Keratinocyte (primary cell): ENCODE measurements at places on chromosomes 6 and 20.

DNA sequence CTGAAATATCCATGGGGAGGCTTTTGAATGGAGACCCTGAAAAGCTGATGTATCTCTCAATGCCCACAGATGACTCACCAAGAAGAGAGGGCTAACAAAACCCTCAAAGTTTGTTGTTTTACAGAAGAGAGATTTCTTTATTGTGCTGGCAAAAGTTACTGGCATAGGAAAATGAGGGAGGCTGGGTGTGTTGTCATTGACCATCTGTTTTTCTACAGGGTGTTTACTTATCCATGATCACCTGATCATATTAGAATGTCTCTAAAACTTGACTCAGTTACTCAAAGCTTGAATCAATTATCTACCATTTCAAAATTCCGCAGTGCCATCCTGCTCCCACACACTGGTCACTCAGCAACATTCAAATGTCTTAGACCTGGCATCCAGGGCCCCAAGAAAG is 9.8 kb downstream of the NCOA6 start:
- no peak for DNase-seq

- no peak for DNase-seq
These were observed 691 bp downstream of the ATRN start for GRCh38 chr20:3471397-3472021.

DNA sequence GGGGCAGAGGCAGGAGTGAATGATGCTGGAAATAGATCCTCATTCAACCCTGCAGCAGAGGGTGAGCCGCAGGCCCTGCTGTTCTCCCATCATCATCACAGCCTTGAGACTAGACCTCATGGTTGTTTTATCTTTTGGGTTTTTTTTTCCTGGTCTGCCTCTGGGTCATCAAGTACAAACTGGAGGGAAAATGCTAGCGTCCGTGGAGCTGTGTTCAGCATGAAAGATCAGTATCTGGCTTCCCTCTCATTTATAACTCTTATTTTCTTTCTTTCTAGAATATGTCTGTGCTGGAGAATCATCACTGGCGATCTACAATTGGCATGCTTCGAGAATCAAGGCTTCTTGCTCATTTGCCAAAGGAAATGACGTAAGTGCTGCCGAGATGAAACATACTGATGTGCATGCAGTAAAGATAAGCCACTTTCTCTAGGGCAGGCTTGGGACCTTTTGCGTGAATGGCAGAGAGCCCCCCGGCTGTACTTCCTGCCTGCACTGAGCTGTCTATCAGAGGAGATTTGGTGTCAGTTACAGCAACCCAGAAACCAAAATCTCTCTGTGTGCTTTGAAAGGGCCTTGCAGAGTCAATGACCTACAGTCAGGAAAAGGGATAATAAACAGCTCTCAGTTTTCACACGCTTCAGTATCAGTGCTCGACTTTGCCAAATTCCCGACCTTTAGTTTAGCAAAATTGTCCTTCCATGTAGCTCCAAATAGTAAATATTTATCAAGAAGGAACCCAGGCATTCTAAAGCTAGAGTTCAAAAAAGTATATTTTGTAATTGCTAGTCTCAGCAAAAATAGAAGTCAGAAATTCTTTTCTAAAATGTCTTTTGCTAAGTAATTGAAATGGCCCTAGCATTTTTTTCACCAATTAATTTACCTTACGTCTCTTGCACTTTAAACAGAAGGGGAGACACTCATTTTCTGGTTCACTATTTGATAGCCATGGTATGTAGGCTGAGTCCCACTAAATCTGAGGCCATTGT is 76.3 kb downstream of the MTFR2 start:
- DNase-seq, result no peak

- DNase-seq, result no peak
These were observed 242.6 kb upstream of the EXOC2 start for GRCh38 chr6:935582-935981.

DNA sequence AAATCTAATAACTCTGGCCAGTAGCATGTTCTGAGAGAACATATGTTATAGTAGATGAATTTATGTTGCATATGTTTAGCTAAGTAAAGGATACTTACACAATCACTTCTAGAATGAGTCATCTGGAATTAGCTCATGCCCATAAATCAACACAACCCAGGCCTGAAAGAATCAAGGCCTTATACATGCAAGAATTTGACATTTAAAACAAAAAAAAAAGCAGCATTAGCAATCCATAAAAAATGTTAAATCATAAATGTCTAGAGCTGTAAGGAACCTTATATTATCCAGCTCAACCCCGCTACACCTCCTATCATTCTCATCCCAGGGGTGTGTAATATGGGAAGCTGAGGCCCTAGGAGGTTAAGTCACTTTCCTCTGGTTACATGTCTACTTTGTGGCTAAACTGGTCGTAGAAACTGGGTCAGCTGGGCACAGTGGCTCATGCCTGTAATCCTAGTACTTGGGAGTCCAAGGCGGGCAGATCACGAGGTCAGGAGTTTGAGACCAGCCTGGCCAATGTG is 105.2 kb upstream of the CARMIL1 start:
- DNase-seq, result peak; percentile 79

- no peak for DNase-seq
These were observed 52.6 kb upstream of the SMIM29 start for GRCh38 chr6:34301408-34301807.

DNA sequence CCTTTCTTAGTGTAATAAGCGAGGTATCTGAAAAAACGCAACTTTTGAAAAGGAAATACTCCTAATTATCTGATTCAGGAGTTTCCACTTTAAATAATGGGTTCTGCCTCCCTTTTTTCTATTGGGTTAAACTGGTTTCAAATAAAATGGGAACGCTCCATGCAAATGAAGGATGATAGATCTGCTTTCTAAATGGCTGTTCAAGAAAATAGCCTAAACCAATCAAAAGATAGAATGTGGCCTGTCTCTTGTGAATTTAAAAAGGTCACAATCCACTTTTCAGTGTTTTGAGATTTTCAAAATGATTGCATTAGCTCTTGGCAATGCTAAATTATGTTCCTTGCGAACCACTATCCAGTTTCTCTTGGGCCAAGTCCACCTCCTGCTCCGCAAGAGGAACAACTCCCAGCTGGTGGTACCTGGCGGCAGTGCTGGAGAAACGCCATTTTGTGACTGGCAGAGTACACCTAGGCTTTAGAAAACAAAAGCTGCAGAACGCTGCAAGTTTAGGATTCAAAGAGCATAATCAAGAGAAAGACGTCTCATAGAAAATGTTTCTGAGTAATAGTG is 56.7 kb downstream of the TRIM38 start:
- DNase-seq, result no peak

- DNase-seq, result no peak
These were observed 23.8 kb downstream of the ANKS1A start for GRCh38 chr6:34912715-34913464.

DNA sequence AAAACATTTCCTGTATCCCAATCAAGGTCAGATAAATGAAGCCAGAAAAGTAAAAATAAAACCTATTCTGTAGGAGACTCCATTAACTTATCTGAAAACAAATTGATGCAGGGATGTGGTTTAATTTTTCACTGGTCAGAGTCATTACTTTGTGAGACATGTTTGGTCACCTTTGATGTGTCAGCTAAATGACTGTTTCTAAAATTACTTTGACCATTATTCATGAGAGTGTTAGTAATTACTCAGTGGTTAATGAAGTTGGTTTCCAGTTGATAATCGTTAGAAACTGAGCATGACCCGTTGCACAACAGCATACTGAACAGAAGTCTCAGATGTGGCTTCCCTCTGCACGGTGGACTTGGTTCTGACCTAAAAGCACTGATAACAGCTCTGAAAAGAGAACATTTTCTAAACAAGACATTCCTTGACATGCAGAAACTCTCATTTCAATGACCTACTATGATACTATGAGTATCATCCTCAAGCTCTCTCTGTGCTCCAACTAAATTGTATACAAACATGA is 410.5 kb upstream of the RNF217 start:
- no peak for DNase-seq

- DNase-seq, result no peak
These were observed 577 bp upstream of the SLC24A3 start for GRCh38 chr20:19211661-19212468.

GRCh38 chr6:38638941-38639497 is 710 bp downstream of the BTBD9 start:
- DNase-seq, result no peak

GRCh38 chr6:85348643-85349042 is 101.2 kb upstream of the NT5E start:
- no peak for DNase-seq

- DNase-seq, result no peak
These were observed 11.5 kb upstream of the DSTN start for GRCh38 chr20:17558154-17558940.

DNA sequence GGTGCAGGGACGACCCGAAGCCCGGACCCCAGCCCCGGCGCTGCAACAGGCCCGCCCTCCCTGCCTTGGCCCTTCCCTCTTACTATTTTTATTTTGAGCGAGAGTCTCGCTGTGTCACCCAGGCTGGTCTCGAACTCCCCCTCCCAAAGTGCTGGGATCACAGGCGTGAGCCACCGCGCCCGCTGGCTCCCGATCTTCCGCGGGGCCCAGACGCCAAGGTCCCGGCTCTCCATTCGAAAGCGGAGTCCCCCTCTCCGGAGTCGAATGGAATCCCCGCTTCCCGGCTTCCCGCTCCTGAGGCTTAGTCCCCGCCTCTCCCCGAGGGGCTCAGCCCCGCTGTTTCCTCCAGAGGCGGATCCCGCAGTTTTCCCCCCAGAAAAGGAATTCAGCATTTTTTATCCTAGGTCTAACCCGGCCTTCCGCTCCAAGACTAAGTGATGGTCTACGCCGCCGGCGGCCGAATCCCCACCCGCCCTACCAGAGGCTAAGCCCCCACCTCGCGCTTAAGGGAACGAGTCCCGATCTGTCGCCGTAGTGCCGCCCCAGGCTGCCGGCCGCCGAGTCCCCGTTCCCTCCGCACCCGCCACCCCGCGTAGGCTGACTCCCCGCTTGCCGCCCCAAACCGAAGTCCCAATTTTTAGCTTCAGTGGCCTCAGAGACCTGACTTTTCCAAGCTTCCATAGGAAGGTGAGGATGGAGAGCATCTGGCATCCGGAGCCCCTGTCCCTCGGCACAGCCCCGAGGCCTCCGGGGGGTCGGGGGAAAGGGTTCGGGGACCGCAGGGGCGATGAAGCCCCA is 11.5 kb upstream of the TMC2 start:
- no peak for DNase-seq

DNA sequence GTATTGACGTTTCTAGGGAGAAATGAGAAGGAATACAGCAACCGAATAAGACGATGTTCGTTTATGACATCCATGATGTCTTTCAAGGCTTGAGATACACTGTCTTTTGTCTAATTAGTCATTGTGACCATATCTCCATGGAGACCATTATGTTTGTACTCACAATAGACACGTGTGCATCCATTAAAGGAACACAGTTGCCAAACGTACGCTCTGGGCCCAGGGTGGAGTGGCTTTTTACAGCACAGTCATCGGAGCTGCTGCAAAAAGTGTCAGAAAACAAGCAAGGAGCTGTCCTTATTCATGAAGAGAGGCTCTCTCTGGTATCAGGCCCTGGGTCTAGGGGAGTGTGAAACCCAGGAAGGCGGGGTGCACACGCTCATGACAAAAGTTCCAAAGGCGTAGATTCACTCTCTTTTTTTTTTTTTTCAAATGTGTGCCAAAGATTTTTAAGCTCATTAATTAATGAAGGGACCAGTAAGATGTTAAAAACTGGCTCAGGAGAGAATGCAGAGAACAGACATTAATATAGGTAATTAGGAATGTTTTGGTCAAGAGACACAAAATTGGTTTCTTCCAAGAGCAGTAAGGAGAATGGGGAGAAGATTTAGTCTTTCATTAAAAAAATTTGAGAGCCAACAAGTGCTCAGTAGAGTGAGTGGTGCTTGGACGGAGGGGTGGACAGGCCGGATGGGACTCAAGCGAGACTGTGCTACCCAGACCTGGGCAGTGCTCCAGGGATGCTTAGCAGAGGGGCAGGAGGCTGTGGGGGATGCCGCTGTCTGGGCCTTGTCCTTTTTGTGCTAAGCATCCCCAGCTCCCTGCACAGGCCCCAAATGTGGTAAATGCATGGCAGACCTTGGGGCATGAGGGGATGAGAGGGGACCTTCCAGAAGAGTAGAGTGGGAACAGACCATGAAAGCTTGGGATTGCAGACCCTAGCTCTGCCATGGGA is 34.9 kb upstream of the GTSF1L start:
- no peak for DNase-seq

DNA sequence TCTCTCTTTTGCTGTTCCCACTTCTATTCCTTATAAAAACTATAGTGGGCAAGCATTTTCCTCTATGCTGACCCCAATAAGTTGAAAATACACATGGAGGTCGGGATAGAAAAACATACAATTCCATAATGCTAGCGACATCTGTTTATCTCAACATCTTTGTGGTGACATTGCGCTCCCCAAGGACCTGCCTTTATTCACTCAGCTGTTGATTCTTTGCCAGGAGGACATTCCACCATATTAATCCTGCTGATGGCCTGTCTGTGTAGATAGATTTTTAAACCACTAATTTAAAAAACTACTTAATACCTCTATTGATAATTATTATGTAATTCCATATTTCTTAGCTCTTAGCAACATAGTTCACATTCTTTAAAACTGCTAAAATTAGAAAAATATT is 555.3 kb upstream of the MAP3K7 start:
- DNase-seq, result no peak

GRCh38 chr20:54197621-54198604 is 10.0 kb upstream of the PFDN4 start:
- no peak for DNase-seq

DNA sequence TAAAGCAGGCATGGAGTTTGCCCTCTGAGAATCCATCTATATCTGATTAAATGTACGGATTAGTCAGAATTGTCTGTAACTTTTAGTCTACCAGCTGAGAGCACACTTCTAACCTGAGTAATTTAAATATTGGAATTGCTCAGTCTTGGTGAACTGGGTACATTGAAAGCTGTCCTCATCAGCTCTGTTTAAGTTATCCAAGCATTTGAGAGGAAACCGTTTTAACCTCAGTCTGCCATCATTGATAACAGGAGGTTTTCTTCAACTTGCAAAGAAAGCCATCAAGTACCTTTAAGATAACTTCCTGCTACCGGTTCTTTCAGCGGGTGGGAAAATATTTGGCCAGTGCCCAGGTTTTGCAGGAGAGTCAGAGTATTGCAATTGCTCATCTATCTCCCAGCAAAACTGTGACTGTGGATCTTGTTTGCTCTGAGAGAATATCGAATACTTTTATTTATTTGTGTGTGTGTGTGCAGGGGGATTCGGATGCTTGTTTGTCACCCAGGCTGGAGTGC is 31.1 kb upstream of the F13A1 start:
- no peak for DNase-seq

- DNase-seq, result no peak
These were observed 33.3 kb downstream of the SLX4IP start for GRCh38 chr20:10468340-10468845.

DNA sequence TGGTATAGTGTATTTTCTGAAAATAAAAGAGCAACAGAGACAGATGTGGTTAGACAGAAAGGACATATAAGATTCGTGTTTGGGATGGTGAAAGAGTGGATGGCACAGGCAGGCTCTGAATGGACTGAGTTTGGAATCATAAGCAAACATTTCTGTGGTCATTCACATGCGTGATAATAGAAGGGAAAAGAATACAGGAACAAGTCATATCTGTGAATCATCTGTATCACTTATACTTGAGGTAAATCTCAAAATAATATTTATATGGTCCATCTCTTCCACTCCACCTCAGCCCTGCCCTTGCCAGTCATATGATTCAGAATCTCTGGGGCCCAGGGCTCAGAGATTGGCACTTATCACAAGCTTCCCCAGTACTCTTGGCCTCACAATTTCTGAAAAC is 535.1 kb downstream of the BCKDHB start:
- no peak for DNase-seq

GRCh38 chr6:7463785-7464184 is 74.2 kb downstream of the RIOK1 start:
- no peak for DNase-seq

GRCh38 chr6:38805127-38805655 is 90.1 kb downstream of the DNAH8 start:
- no peak for DNase-seq
